ENCODE measurements at places on chromosomes 4 and X.

GRCh38 chrX:41837270-41837944 lies 85.9 kb downstream of the CASK start:
- no peak for DNase-seq

- no peak for DNase-seq
Observed at GRCh38 chr4:140666889-140667614, 89.1 kb downstream of the TBC1D9 start.

DNA sequence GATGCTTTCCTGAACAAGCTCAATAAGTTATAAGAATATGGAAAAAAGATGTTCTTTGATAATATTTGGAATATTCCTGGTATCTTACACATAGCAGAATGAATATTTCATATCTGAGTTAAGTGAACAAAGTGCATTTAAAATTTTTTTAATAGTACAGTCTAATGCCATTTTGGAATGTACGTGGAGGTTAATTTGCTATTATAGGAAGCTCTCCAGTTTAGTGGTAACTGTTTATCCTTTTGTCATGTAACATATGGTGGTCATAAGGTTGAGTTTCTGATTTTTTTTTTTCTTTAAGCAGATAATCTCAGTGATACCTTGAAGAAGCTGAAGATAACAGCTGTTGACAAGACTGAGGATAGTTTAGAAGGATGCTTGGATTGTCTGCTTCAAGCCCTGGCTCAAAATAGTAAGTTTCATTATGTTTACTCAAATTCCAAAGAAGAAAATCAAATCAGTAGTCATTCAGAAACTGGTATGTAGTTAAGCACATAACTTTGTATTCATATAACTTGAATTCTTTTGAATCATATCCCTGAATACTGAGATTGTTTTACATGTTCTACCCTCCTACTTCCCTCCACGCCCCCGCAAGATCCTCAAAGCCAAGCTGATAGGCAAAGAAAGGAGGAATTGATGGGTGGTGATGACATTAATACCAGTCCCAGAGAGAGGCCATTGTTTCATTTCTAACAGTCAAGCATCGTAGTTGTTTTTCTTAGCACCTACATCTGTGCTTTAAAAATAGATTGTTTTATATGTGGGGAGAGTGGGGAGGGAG lies 32.1 kb downstream of the RAP1GDS1 start:
- DNase-seq = no peak

DNA sequence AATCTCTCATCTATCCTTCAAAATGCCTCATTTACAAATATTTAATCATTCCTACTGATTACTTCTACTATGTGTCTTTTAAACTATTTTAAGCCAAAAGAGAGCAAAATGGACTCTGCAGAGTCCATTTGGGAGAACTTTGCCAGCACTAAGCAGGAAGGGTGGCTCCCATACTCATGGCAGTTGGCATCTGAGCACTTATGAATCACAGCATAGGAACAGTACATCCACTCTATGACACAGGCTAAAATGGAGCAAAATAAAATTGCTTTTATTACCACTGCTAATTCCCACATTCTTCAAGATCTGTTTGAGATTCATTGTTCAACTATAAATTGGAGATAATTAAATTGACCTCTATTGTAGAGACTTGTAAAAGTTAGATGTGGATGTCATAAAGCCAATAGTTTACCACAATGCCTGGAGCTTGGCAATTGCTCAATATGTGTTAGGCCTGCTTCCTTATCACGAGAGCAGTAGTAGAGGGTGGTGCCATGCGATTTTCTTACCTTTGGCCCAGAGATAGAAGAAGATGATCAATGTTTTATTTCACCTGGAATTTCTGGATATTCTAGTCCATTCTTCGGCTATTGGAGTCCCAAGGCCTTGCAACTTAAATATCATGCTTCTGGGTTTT lies 19.1 kb downstream of the HPGD start:
- DNase-seq = no peak

- DNase-seq = no peak
Observed at GRCh38 chr4:94870146-94870545, 112.4 kb downstream of the BMPR1B start.

- DNase-seq = no peak
Observed at GRCh38 chr4:99886146-99886545, 8.1 kb downstream of the LAMTOR3 start.

GRCh38 chr4:85725721-85726170 lies 250.8 kb downstream of the ARHGAP24 start:
- no peak for DNase-seq

GRCh38 chr4:89357340-89357739 lies 49.7 kb upstream of the GPRIN3 start:
- DNase-seq = no peak

GRCh38 chr4:86496094-86497080 lies 97.7 kb upstream of the PTPN13 start:
- DNase-seq = peak; percentile 41

GRCh38 chr4:31141832-31142142 lies 421.6 kb downstream of the PCDH7 start:
- no peak for DNase-seq

GRCh38 chrX:2559124-2559523 lies 58.3 kb upstream of the DHRSX start:
- no peak for DNase-seq

- DNase-seq = no peak
Observed at GRCh38 chrX:121871122-121871521, 823.7 kb downstream of the GLUD2 start.

DNA sequence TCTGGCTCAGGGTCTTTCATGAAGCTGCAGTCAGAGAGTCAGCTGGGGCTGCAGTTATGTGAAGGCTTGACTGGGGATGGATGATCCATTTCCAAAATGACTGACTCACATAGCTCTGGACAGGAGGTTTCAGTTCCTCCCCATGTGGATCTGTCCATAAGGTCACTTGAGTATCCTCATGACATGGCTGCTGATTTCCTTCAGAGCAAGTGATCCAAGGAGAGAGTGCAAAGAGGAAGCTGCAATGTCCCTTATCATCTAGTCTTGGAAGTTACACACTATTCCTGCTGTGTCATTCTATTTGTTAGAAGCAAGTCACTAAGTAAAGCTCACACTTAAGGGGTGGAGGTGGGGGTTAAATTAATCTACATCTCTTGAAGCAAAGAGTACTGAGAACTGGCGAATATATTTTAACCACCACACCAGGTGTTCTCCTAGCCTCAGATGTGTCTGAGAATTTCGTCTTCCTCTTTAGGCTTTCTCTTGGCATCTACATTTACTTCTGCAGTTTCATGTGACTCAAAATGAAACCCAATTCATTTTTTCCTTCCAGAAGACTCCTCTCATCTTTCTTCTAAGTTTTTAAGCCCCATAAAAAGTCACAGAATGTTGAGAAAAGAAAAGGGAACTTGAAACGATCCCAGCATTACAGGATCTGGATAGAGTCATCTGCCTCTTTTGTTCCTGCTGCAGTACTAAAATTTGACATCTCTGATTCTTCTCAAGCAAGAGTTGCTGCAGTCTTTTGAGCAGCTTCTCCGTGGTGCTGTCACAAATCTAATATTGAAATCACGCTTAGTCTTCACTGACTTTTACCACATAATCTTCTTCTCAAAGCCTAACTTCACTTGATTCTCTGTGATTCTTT lies 3.8 kb upstream of the GRPR start:
- no peak for DNase-seq

DNA sequence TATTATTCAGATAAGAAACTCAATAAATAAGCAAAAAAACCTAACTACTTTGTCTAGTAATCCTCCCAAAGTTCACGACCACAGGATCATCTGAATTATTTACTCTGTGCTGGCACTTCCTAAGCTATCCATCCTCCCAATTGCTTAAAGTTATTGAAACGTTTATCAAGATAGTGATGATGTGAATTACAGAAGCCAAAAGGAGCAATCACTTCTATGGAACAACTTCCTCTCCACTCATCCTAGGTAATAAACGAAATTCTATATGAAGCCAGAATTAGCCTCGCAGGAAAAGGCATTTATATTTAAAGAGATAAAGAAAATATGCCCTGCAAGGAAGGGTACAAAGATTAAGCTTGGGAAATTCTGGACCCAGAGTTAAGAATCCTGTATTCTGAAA lies 475.4 kb downstream of the NLGN4X start:
- no peak for DNase-seq

DNA sequence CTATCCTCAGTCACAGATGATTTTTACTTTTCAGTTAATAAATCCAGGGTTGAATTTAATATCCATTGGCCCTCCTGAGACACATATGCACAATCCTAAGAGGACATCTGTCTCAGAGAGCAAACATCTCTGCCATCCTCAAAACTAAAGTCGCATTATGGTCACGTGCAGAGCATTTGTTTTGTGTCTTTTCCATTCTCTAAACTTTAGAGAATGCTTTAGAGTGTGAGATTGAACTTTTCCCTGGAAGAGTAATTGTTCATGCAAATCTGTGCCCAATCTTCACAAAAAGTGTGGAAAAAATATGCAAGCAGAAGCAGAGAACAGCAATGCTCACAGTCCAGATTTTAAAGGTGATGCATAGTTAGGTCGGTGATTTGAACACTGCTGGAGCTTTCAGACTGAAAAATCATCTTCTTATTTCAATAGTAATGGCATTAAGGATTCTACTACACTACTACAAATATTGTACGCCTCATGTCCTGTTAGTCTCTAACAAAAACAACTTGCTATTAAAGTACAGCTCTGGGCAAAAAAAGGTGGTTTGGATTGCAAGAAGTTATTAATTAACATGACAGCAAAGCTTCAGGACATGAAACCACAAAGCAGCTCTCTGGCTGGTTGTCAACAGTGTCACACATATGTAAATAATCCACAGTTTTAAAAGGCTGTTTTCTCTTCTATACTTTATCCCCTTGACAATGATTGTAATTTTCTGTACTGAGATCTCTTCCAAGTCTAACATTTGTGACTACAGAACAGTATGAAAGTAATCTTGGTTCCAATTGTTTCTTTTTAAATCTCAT lies 19.9 kb downstream of the DCHS2 start:
- DNase-seq = no peak

- no peak for DNase-seq
Observed at GRCh38 chr4:123740236-123740635, 343.6 kb downstream of the SPRY1 start.

- no peak for DNase-seq
Observed at GRCh38 chrX:15645266-15645665, 19.3 kb downstream of the CLTRN start.

- DNase-seq = no peak
Observed at GRCh38 chr4:66416425-66416824, 746.1 kb upstream of the EPHA5 start.

GRCh38 chrX:132948648-132949260 lies 9.7 kb downstream of the HS6ST2 start:
- peak; percentile 13 for DNase-seq

DNA sequence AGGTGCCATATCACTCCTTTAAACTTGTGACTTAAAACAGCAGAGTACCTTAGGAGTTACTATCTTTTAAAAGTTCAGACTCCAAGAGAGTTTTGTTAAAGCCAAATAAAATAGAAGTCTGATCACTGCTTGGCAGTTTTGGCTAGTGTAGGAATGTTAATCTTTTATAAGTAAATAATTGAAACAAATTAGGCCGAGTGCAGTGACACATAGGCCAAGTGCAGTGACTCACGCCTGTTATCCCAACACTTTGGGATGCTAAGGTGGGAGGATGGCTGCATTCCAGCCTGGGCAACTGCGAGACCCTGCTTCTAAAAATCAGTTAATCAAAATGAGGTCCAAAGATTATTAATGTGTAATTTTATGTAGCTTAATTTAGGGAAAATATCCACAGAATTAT lies 37.2 kb downstream of the WDR44 start:
- no peak for DNase-seq

DNA sequence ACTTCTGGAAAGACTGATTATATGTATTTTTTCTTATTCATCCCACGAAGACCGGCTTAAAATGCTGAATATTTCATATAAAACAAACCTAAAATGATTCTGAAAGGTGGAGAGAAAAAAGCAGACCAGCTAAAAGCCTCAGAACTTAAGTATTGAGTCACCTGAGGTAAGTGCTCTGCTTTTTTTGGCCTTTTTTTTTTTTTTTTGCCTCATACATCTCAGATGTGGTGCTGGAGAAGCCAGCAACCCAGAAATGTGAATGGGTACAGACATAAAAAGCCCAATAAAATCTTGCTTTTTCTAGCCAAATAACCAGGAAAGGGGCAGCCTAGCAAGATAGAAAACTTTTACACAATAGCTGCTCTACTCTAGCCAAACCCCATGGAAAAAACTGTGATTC lies 57.0 kb downstream of the RLIM start:
- no peak for DNase-seq

DNA sequence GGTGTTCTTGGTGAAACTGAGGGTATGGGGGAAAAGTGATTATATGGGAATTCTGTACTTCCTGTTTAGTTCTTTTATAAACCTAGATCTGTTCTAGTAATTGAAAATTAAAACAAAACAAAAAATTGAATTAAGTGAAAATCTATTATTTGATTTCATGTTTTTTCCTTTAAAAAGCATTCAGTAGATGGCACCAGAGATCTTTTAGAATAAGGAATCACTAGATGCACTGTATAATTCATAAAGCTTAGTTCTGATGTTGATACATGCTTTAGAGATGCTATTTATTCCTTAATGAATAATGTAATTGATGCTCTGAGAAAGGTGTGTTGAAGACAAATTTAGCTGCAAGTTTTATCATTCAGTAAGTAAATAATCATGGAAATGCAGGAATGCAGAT lies 87.3 kb downstream of the LCORL start:
- no peak for DNase-seq

- DNase-seq = no peak
Observed at GRCh38 chr4:73832651-73833237, 3.7 kb upstream of the CXCL6 start.

DNA sequence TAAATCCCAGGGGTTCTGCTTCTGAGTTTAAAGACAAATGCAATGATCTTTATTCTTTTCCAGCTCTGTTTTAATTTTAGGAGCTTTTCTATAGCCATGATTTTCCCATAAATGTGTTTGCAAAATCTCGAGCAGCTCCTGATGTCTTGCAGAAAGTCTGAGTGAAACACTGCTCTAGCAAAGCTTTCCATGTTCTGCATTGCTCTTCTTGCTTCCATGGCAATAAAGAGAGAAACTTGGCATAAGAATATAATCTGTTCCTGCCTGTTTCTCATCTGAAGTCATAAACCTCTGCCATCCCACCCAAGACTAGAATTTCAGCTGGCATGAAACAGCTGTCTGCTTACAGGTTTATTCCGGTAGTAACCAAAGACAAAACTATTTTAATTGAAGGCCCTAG lies 254.5 kb downstream of the SPRY1 start:
- DNase-seq = no peak

DNA sequence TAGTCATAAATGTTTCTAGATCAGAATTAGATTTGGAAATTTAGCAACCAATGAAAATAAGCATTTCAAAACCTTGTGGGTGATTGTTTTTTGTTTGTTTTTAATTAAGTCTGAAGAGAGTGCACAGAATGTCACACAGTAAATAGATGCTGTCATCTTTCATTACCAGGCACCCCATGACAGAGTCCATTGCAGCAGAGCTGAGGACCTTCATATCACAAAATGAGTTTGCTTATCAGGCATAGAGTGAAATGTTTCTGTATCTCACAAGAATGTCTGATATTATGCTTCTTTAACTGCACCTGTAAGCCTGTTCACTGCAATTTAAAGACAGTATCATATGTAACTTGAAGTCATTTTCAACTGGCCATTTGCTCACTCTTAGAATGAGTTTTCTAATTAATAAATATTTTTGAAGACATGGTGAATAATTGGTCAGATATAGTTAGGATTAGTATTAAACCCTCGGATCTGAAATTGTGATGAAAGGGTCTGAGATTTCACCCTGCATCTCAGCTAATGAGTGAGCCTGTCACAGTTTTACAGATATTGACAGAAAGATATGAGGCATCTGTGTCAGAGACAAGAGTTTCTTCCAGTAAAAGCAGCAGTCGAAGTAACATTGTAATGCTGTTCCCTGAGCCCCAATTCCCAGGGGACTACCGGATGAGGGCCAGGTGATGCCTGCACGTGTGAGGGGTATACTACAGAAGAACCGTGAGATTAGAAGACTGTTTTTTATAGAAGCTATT lies 416.4 kb downstream of the CCSER1 start:
- no peak for DNase-seq
